ENCODE measurements at places on chromosomes 6 and 20. TPM values are rescaled to one million over a fixed set of nuclear protein-coding genes. Genes with fewer than 3 reads are reported as not detected.

Gene KCNS1
- total RNA-seq, result 1.5 TPM

DNA sequence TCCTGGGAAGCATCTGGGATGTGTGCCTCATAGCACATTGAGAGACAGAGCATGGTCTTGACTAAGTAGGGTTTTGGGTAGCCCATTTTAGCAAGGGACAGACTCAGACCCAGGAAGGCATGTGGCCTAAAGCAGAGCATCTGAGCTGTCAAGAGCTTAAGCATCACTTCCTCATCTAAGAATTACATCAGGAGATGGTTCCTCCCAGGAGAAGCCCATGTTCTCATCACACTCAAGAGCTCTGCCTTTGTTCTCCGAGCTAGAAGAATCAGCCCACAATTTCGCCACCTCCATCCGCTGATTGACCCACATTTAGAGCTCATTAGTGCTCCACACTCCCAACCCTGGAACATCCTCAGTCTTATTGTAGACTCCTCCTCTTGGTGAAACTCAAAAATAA, 68.3 kb downstream of the NPEPL1 start:
- DNase-seq, result peak; percentile 8

Gene POLH
- total RNA-seq, result 18.8 TPM

Gene CALHM6
- total RNA-seq, result 0.95 TPM

Gene KIF6
- total RNA-seq, result 0.62 TPM

DNA sequence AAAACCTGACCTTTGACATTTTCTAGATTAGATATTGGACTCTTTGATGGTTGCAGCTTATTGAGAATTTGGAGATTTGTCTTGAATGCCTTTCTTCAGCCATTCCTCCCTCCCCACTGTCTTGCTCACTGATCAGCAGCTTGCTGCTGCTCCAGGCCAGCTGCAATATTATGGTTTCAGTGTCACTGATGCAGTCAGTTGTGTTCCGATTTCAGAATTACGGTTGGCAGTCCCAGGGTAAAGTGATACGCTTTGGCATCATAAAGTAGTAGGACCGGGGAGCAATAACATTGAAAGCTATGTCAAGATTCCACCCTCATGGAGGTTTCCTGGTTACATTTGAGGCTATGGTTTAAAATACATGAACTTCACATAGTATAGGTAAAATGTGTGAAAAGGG, 152.6 kb downstream of the BCKDHB start:
- no peak for DNase-seq

Gene ZNF831
- not detected for total RNA-seq

DNA sequence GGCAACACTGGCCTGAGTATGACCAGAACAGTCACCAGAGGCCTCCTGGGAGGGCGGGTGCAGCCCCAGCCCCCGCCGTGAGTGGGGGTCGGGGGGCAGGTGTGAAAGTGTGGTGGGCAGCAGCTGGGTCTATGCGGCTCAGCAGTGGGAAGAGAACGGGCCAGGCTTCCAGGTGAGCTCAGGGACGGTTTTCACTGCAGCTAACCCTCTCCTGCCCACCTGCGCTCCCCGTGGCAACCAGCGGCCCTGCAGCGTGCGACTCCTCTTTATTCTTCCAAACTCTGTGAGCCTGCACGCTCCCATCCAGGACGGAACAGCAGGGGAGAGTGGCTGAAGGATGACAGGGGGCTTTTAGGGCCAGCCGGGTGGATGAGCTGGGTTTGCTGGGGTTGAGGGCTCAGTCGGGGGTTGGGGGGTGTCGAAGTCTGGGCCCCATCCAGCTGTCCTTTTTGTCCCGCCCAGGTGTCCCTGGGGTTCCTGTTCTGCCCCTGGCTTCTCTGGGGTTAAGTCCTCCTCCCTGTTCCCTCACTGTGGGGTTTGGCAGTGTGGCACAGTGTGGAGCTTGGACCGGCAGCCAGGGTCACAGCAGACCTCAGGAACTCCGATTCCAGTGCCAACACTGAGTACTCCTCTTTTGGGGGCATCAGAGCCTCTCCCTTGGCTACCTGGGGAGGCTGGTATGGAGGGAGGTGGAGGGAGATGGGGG, 859 bp upstream of the BIRC7 start:
- peak; percentile 92 for DNase-seq

Gene BPIFA1
- 1.4 TPM for total RNA-seq
